NCI-H2081 (cell line): ENCODE measurements at places on chromosomes 3 and 15.

DNA sequence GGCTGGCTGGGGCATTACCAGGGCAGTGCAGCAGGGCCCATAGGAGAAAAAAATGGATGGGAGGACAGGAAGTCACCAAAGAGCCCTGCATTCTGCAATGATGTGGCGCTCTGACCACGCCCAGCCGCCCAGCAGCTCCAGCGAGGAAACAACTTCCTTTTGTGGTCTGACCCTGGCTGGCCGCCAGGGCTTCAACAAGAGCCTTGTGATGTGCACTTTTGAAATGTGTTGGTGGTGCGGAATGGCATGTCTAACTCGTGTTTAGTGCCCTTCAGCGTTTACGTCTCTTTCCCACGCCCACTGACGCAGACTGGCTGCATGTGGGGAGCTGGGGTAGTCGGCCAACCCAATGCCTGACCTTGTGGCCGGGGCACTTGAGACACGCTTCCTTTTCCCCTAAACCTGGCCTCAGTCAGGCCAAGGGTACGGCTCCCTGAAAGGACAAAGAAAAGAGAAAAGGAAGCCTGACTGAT, 81.9 kb upstream of the CTNNB1 start:
- no peak for DNase-seq

DNA sequence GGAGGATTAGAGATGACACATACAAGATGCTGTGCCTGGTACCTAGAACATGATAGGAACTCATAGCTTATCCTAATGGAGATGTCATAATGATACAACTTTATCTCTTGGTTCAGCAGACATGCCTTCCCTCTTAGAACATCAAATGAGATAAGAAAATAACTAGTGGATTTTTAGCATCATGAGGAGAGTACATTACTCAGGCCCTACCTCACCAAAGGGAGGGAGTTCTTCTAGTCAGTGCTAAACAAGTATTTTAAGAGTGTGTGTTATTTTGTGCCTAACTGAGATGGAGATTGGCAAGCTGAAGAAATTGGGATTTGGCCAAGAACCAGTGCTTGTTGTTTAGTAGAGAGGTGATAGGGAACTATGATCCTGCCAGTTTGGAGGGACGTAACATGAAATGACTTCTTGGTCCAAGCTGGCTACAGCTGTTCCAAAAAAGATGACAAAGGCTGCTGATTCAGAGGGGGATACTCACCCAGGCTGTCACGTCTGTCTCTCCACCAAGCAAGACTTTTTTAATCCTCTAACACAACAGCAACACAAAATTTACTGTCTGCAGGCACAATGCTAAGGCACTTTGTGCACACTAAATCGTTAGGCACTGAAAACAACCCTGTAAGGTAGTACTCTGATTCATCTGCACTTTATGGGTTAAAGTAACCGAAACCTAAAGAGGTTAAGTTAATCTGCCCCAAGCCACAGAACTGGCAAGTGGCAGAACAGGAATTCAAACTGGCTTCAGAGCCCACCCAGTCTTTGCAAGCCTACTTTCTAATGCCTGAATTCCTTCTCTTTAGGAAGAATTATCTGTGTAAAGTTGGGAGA, 126.5 kb downstream of the CMSS1 start:
- no peak for DNase-seq

DNA sequence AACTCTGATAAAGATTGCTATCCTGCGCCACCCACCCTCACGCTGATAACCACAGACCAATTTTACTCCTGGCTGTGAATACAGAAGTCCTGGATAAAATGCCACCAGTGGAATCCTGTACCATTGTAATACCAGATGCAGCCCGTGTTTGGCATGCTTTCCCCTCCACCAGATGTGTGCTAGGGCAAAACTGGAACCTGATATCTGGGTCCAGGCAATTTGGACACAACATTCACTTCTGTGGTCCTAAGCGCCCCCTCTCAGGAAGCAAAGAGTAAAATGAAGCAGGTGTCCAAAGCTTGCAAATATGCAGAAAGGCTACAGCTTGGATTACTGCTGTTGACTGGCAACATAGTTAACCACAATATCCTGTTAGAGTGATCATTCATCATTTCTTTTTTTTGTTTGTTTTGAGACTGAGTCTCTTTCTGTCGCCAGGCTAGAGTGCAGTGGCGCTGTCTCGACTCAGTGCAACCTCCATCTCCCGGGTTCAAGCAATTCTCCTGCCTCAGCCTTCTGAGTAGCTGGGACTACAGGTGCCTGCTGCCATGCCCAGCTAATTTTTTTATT, 32.8 kb downstream of the LOXL1 start:
- no peak for DNase-seq

DNA sequence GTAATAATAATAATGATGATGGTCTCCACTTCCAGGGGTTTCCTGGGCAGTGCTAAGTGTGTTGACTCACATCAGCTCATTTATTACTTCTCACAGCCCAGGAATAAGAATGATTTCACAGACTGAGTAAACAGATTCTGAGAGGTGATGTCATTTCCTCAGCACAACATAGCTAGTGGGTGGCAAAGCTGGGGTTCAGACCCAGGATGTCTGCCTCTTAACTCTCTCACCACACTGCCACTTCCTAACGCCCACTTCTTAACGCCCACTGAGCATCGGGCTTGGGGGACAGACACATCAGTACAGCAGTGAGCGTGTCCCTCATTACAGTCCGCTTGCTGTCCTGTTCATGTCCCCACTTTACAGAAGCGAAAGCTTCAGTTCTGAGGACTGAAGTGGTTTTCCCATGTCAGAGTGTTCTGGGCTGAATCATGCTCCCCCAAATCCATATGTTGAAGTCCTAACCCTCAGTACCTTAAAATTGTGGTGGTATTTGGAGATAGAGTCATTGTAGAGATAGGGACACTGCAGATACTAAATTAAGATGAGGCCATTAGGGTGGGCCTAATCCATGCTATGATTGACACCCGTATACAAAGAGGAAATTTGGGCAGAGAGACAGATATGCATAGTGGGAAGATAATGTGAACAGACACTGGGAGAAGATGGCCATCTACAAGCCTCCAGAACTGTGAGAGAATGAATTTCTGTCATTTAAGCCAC, 68.0 kb downstream of the ATP2B2 start:
- DNase-seq, result no peak

DNA sequence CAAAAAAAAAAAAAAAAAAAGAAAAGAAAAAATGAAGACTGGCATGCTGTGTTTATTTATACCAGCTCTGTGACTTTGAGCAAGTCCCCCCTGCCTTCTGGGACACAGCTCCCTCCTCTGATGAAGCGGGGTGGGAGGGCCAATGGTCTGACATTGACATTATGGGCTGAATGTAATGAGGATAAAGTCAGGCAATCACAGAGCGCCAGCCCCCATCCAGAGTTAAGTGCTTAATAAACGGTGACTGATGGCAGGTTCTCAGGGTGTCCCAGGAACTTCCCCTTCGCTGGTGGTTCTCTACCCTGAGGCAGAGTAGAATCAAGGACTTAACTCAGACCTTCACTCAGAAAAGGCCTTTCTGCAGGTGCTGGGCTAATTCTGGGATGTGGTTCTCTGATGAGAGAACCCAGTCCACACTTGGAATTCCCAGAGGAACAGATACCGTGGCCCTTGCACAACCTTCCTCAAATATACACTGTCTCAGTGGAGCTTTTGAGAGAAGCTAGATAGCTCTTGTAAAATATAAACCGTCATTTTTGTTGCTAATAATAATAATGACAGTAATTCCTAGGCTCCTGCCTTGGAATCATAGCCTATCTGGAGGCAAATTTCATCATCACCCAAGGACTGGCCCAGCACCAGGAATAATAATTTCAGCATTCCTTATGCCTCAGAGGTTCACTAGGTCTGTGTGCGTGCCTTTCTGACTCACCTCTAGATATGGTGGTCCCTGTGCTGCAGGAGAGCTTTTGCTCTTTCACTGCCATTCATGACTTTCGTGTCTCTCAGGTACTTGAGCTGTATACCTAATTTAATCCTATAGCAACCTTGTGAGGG, 115.8 kb downstream of the RPLP1 start:
- DNase-seq, result peak; percentile 10
